DMS79 (cell line): ENCODE measurements at places on chromosomes 1 and 21.

GRCh38 chr21:18498431-18498830 lies 94.8 kb upstream of the TMPRSS15 start:
- DNase-seq = no peak

DNA sequence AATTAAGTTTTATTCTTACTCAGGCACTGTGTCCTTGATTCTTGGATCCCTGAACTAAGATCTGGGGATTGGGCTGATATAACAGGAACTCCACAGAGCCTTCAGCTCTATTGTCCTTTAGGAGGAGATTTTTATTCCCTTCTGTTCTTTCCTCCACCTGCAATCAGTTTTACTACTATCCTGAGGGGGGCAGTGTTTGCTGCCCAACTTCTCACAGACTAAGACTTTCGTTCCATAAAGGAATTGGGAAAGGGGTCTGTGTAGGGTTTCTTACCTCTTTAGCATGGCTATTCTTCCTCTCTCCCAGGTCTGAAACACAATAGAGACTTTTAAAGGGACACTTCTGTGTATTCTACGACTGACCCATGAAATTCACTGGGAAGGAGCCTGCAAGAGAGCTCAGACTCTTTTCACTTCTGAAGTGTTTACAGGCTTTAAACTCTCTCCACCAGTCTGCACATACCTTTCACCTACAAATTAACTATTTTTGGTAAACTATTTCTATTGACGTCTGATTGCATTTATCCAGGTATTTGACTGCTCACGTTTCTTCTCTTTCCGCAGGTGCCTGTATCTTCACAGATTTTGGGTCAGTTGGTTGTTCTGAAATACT lies 103.3 kb upstream of the DEPDC1 start:
- DNase-seq = no peak

DNA sequence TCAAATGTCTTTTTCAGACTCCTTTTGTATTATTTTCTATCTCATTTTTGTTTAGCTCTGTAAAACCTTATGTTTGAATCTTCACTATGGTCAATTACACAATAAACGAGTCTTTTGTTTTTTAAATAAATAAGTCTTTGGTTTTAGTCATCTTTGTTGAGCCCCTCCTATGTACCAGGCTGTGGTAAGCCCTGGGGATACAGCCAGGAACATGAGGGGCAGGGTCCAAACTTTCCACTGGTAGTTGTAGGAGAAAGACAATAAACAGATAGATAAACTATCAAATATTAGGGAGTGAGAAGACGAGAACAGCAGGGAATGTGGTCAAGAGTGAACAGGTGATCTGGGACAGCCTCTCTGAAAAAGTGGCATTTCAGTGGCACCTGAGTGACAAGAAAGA lies 186.6 kb downstream of the ZNF281 start:
- no peak for DNase-seq

GRCh38 chr1:67754526-67754920 lies 69.5 kb downstream of the GADD45A start:
- DNase-seq = no peak

DNA sequence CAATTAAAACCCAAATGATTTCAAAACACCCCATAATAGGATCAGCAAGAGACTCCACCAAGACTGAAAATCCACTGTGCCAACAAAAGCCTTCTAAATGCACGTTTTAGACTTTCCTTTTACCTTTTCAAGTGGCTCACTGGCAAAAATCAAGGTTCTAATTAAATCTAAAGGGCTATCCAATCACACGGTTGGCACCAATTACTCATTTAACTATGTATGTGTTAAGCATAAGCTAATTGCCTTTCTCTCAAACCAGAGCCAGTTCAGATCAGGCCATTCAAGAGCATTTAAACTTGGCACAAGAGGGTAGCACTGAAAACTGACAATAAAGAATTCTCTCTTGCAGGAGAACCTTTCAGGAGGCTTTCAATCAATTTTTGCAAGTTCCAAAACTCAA lies 139.5 kb downstream of the RGS7 start:
- no peak for DNase-seq

GRCh38 chr1:157978586-157979403 lies 14.7 kb upstream of the KIRREL1 start:
- DNase-seq = no peak

- no peak for DNase-seq
Measured at GRCh38 chr1:180247580-180247979, 17.5 kb downstream of the LHX4 start.

GRCh38 chr1:32250893-32251716 lies at the start of gene LCK:
Gene LCK (plus strand): TSS chr1:32251265. CDS start chr1:32274330, 23,065 bp downstream.
- DNase-seq = no peak

DNA sequence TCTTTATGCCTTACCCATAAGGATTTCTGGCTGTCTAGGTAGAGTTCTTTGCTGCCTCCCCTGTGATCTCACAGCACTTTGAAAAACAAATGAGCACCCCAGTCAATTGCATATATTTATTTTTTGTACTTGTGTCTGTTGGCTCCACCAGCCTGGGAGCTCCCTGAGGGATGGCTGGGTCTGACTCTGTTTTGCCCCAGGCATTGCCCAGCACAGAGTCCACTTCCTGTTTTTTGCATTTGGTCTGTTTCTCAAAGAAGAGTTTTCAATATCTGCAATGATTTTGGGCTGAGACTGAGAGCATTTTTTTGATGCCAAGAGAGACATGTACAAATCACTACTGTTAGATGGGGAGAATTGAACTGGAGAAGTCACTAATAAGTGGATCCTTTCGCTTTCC lies 125.0 kb downstream of the FOXD2 start:
- no peak for DNase-seq

GRCh38 chr21:29307718-29308455 lies 9.2 kb downstream of the BACH1 start:
- no peak for DNase-seq

DNA sequence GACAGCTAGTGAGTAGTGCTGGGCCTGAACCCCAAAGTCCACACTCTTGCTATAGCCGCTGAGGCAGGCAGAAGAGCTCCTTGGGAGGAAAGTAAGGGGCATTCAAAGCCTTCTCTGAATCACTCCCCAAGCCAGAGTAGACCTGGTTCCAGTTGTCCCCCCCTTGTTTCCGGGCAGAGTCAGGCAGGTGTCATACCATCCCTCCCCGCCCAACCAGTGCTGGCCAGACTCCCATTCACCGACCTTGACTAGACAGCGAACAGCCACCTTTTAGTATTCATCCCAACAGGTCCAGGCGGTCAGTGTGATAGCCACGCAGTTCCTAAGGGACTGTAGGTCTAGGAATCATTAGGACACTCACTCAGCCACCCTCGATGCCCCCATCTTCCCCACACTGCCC lies 11.8 kb downstream of the CHRNB2 start:
- no peak for DNase-seq

DNA sequence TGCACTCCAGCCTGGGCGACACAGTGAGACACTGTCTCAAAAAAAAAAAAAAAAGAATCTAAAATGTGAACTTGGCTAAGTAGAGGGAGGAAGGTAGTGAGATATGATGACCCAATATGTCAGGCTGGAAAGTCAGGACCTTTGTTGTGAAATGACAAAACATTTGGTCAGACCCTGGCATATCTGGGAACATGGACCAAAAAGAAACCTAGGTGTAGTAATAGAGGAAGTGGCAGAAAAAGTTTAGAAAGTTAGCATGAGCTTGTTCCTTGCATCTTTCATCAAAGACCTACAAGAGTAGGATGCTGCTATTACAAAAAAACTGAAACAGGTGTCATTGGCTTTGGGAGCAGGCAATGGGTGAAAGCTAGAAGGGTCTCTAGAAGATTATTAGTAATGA lies 7.3 kb upstream of the S100A3 start:
- DNase-seq = no peak

DNA sequence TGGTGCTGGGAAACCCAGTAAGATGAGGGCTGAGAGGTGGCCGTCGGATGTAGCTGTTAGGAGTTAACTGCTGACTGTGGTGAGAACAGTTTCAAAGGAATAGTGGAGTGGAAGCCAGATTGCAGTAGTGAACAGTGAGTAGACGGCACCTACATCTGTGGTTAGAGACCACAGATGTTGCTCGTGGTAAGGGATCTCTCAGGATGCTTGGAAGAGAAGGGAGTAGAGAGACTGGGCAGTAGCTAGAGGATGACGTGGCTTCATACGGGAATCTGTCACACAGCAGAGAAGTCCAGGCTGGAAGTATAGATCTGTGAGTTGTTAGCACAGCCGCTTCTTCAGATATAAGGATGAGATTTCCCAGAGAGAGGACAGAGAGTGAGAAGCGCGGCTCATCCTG lies 7.8 kb upstream of the ARTN start:
- no peak for DNase-seq

DNA sequence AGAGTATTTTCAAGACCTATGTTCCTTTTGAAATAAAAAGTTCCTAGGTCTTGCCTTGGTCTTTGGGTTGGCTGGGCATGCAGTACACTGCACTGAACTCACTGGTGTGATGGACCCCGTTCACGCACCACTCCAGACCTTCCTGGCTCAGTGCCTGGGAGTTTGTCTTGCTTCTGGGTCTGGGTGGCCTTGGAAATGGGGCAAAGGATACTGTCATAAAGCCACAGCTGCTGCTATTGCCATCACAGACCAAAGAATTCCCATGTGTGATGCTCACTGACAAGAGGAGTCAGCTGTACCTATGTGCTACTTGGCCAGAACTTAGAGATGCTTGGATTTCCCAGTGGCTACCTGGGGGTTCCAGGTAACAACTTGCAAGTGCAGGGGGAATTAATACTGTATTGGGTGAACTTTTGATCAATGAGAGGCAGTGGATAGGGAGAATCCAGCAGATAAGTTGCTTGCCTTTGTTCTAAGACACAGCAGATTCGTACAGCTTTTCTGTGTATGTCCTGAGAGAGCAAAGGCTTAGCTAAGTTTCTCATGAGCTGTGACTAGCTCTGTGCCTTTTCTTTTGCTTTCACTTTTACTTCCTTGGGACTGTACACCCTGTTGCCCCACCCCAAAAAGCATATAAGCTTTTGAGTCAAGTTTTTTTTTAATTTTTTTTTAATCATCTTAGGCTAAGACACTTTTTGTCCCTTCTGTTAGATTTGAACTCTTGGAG lies 115.3 kb downstream of the RUNX1 start:
- DNase-seq = no peak

- DNase-seq = no peak
Measured at GRCh38 chr1:201013991-201014815, 9.3 kb downstream of the KIF21B start.

DNA sequence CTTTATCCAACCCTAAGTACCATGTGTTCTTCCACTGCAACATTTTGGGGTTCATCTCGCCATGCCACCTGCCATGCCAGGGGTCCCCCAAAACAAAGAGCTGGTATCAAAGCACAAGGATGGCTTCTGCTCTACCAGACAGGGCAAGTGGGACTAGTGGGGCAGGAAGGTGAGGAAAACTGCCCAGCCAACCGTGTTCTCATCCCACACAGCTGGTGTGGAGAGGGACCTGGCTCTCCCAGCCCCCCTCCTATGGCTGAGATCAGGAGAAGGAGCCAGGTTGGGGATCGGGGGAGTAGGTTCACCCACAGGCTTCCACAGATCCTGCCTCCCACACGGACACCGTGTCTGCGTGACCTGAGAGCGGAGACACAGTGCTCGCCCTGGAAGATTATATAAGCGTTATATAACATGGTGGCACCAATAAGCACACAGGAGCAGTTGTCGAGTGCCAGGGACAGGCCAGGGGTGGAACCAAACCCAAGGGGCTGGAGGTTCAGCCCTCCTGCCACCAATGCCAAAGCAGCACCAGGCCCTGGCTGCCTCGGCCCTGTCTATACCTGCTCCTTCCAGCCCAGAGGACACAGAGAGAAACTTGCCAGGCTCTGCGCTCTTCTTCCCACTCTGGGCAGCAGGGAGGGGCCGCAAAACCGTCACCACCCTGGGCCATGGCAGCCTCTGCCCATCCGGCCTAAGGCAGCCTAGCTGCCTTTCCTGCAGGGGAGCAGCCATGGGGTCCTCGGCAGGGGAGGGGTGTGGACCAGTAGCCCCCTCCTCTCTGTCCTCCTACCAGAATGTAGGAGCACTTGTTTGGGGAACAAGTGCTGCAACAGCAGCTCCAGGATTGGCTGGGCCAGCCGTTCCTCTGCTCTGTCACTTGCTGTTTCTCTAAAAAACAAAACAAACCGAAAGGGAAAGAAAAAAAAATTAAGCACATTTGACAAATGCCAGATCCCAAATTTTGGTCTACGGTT lies 43.5 kb downstream of the CD34 start:
- no peak for DNase-seq

DNA sequence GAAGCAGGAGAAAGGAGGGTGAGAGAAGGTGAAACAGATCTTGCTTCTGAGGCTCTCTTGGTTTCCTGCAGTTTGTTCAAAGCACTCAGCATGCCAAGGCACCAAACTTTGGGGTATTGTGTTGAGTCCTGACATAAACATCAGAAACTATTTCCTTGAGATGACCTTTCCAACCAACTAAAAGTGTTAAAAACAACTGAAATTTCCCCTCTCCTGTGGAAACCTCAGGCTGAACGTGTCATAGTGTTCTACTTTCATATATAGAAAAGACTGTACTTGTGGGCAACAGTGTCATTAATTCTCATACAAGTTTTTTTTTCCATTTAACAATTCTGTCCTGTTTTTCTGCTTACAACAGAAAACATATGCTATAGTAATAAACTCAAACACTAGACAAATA lies 6.3 kb upstream of the LYST start:
- DNase-seq = no peak

- no peak for DNase-seq
Measured at GRCh38 chr1:39574646-39575045, 1.9 kb downstream of the PABPC4 start.

DNA sequence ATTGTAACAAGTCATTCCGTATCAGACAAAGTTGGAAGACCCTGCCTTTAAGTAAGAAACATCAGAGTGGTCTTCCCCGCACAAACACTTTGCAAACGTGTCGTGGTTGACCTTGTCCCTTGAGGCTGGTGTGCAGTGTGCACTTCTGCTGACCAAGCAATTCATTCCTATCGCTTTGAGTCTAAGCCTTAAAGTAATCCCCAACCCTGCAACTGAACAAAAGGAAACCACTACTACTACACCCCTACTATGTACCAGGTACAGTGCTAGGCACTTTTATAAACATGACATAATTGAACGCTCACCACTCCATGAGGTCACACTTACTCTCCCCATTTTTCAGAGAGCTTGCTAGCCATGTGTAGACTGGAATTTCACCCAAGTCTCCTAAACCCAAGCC lies 10.6 kb downstream of the ITPKB start:
- DNase-seq = no peak

- DNase-seq = no peak
Measured at GRCh38 chr1:172380441-172381244, 39.8 kb upstream of the C1orf105 start.

- no peak for DNase-seq
Measured at GRCh38 chr1:203509135-203509534, 15.2 kb downstream of the OPTC start.

DNA sequence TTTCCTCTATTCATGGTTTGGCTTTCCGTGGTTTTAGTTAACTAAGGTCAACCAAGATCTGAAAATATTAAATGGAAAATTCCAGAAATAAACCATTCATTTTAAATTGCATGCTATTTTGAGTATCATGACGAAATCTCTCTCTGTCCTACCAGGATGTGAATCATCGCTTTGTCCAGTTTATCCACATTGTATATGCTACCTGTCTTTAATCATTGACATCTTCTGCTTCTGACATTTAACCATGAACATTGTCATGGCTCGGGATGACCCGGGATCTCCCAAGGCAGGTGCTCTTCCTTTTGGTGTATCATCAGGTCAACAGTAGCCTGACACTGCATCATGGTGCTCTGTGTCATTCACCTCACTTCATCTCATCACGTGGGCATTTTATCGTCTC lies 125.5 kb upstream of the HNRNPU start:
- no peak for DNase-seq
